ENCODE measurements at places on chromosomes 7 and 10. TPM values are rescaled to one million over a fixed set of nuclear protein-coding genes. Genes with fewer than 3 reads are reported as not detected.

GRCh38 chr7:50037086-50037485, 56.0 kb downstream of the ZPBP start:
- no peak for DNase-seq

DNA sequence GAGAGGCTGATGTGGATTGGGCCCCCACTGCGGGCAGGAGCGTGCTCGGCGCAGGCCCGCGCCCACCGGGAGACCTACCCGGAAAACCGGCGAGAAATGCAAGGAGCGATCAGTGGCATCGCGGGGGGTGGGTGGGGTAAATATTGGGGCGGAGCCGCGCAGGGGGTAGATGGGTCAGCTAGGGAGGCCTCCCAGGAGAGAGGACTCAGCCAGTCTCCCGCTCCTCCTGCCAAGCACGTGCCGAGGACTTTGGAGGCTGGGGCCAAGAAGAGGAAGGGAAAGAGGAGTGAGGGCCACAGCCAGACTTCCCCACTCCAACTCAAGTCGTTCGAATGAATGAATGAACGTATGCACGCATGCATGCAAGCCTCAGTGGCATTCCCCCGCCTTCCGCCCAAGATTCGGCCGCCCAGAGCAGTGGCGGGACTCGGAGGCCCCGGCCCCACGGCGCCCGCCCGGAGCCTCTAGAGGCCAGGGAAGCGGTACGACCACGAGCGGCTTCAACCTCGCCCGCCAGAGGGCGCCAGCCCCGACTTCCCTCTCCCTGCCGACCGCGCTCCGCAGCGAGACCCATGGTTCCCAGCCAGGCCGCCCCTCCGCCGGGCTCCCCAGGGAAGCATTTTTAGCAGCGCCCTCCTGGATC, 3.6 kb downstream of the NPM3 start:
- DNase-seq: peak; percentile 82

DNA sequence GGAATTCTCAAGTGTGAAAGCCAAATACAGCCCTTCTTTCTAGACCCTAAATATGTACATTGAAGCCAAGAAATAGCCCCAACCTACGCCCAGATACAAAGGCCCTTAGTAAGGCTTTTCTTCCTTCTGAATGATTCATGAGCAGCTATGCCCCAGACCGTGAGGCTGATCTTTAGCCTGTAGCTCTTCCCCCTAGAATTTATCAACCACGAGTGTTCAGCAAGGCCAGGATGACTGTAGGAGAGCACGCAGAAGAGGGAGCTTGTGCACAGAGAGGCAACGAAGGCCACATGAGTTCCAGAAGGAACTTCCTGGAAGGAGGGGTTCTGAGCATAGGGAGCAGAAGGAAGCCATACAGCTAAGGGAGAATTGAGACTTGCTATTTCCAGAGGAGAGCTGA, 53.0 kb upstream of the HABP2 start:
- no peak for DNase-seq

GRCh38 chr7:95204618-95205017, 119.7 kb downstream of the PON1 start:
- no peak for DNase-seq

DNA sequence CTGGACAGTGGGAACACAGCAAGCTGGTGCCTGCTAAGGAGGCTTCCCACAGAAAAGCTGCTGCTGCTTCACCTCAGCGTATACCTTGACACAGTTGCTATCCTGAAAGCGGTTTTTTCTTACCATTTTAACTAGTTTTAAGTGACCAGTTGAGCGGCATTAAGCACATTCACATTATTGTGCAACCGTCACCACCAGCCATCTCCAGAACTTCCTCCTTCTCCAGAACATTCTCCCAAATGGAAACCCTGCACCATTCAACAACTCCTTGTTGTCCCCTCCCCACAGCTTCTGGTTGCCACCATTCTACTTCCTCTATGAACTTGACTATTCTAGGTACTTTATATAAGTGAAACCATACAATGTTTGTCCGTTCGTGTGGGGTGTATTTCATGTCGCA, 169.9 kb downstream of the SNX10 start:
- DNase-seq: no peak

- no peak for DNase-seq
Measured at GRCh38 chr10:16001581-16001980, 141.3 kb upstream of the MINDY3 start.

DNA sequence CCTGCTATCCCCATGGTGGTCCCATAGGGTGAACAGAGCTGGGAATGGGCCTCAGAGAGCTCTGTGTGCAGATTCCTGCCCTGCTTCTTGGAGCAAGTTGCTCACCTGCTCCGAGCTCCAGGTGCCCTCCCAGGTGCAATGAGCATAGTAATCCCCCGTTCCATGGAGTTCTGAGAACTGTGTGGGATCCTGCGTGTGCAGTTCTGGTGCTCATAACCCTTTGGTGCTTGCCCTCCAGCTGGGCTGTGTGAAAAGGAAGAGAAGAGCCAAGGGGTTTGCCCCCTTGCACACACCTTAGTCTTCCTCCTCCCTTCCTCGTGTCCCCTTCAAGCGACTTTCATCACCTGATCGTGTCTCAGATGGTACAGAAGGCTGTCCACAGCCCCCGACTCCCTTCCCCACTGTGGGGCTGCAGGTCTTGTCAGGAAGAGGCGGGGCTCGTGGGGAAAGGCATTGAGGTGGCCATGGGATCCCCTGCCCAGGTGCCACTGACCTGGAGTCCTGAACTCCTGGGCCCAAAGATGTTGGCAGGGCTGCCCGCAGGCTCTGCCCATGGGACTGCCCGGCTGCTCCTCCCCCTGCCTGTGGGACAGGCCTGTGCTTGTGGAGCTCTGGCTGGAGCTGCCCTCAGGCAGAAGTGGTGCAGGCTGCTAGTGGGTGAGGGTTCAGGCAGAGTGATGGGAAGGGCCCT, 21.9 kb upstream of the ZNF488 start:
- no peak for DNase-seq

DNA sequence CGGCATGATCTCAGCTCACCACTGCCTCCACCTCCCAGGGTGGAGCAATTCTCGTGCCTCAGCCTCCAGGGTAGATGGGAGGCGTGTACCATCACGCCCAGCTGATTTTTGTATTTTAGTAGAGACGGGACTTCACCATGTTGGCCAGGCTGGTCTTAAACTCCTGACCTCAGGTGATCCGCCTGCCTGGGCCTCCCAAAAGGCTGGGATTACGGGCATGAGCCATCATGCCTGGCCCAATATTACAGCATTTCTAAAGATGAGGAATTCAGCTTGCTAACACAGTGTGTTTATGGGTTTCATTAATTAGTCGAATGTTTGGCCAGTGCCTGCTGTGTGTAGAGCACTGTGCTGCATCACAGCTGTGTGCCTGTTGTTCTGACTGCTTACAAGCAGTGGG, 3.7 kb downstream of the WDR37 start:
- no peak for DNase-seq

HOXA2 gene
- polyA plus RNA-seq: not detected

NPFFR1 gene
- not detected for polyA plus RNA-seq

MDFIC gene
- polyA plus RNA-seq: 42.0 TPM

CLEC5A gene
- polyA plus RNA-seq: not detected

METTL27 gene
- polyA plus RNA-seq: 1.5 TPM

SMO gene
- not detected for polyA plus RNA-seq

All from naive B cell (primary cell).